NCI-H446 treated with DMSO at 0.1 percent for 48 hours (cell line): ENCODE measurements at places on chromosomes 6 and 20.

- DNase-seq, result peak; percentile 59
These were observed 23.7 kb downstream of the HLA-A start for GRCh38 chr6:29965873-29966601.

GRCh38 chr20:34089175-34089479, 22.9 kb downstream of the EIF2S2 start:
- DNase-seq, result no peak

- DNase-seq, result no peak
These were observed 63.4 kb upstream of the MPC1 start for GRCh38 chr6:166446146-166446545.

DNA sequence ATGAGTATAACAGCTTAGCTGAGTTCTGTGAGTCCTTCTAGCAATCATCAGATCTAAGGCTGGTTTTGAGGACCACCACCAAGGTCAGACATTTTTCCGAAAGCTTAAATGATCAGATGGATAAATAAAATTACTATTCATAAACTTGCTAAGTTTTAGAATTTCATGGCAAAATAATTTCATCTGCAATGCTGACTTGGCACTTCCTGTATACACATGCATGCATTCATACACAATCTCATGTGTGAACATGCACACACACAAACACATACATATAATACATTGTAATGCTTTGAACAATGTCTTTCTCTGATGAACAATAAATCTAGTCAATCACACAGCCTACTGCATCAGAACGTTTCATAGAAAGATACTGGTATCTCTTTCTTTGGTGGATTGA, 1068.3 kb downstream of the HACE1 start:
- DNase-seq, result no peak

DNA sequence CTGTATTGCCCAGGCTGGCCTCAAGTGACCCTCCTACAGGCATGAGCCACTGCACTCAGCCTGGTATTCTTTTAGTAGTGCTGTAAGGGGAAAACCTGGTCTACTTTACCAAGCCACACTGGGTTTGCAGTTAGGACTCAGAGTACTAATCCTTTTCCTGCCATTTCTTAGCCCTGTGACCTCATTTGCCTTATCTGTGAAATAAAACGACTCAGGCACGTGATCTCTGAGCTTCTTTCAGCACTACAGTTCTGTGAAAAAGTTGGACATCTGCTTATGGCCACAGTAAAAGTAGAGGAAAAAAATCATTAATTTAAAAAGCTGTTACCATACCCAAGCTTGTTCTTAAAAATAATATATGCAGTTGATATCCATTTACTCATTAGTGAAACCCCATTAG, 1007.5 kb downstream of the KIF16B start:
- DNase-seq, result no peak

- no peak for DNase-seq
These were observed 83.2 kb downstream of the SHLD1 start for GRCh38 chr20:5833309-5833941.

GRCh38 chr6:142624978-142625715, 319.8 kb downstream of the HIVEP2 start:
- DNase-seq, result no peak

DNA sequence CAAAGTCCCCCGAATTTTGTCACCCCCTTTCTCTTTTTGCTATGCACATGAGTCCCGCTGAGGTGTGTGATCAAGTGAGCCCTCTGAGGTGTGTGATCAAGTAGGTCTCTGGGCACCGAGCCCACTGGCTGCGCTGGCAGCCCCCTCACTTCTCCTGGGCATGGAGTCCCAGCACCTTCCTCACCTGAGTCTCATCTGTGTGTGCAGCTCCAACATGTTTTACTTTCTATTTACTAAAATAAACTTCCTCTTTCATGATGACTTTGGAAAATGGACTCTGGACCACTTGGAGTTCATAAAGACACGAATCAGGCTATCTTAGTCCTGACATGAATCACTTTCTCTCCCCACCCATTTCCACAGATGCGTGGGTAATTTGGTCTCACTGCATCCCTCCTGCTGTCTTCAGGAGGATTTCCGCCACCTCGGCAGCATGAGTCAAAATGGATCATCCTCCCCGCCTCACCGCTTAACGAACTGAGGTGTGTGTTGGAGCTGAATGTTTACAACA, 39.8 kb downstream of the PRDM1 start:
- DNase-seq, result no peak

GRCh38 chr20:25987073-25987927, 290.6 kb upstream of the ZNF337 start:
- DNase-seq, result peak; percentile 7

GRCh38 chr6:13391537-13391936, 63.2 kb upstream of the TBC1D7 start:
- no peak for DNase-seq

- DNase-seq, result no peak
These were observed 163.4 kb upstream of the CEP162 start for GRCh38 chr6:84390851-84391250.

DNA sequence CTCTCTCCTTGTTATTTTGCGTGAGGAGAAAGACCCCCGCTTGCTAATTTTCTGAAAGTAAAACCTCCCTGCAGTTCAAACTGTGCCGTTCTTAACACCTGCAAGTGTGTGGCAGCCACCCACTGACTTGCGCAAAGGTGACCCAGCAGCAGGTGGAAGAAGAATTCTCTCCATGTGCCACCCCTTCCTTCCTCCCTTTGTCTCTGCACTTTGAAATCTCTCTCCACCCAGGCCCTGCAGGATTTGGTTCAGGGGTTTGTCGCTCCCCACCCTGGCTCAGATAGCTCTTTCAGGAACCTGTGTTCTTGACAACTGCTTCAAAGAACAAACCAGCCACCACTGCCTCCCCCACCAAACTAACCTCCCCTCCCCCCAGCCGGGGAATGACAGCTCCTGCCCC, 41.4 kb downstream of the ZNF831 start:
- no peak for DNase-seq

DNA sequence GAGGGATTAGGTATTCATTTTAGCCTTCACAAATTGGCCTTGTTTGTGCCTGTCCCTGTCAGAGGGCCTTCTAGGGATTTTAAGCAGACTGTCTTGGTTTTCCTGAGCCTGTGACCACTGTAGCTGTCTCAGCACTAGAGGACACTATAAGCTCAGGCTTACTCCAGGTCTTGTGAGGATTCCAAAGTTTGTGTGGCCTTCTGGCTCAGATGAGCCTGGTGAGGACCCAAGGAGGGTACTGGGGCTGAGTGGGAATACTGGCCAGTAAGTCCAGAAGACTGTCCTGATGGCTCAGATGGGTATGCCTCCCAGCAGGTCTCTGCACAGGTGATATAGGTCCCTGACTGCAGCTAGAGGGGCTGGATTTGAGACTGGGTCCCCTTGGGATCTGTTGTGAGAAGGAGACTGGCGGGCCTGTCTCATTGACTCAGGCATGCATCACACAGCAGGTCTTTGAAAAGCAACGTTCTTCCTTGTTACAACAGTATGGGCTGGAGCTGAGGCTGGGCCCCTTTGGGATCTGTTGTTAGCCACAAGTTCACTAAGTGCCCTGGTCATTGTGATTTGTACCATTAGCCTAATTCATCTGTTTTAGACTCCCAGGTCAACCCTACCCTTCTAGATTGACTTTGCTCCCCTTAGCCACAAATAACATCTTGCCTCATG, 26.3 kb upstream of the TFB1M start:
- no peak for DNase-seq

GRCh38 chr20:32365564-32365963, 7.4 kb downstream of the ASXL1 start:
- peak; percentile 12 for DNase-seq

DNA sequence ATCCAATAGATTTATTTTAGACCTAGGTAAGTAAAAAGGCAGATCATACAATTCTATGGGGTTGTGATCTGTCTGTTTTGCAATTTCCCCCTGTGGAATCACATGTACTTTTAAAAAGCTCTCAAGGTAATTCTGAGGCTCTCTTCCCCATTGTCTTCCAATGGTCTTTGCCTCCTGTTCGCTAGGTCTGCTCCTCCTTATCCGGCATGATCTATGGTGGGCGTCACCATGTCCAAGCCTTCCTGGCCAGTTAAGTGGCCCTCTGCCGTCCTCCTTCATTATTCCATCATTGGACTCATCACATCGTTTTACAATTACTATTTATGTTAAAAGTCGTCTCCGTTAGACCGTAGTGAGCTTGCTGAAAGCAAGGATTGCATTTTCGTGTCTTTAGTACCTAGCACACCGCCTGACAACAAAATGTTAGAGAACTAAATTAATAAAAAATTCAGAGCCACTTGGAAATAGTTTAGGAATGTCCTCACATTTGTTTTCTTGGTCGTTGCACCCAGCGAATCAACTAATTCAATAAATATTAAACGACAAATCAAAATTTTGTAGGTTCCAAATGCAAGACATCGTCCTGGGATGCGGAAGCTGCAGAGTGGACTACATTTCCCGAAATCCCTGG, 2.2 kb upstream of the STXBP5 start:
- no peak for DNase-seq

DNA sequence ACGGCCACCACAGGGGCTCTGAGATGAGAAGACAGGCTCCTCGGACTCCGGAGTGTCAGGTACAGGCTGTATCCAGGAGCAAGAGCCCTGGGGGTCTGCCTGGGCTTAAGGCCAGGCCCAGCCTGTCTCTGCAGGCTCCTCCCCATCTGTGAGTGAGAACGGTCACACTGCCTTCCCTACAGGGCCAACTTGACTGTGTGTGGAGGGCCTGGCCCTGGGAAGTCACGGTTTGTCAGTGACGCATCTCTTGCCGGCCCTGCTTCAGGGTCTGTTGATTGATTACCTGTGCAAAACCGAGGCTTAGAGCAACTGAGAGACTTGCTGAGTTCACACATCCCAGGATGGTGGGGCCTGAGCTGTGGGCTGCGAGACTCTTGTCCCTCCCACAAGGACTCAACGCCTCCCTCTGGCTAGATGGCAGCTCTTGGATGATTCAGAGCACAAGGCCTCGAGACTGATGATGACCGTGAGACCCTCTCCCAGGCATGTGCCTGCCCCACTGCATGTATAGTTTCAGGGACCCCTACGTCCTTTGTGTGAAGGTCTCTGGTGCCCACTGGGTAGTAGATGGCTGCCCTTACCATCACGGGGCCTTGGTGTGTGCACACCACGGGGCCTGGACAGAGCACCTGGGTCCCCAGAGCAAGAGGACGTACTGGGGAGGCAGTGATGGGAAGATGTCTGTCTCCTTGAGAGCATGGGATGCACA, 5.9 kb downstream of the RBM38 start:
- DNase-seq, result no peak

GRCh38 chr20:50565383-50565782, 55.2 kb downstream of the PTPN1 start:
- no peak for DNase-seq

DNA sequence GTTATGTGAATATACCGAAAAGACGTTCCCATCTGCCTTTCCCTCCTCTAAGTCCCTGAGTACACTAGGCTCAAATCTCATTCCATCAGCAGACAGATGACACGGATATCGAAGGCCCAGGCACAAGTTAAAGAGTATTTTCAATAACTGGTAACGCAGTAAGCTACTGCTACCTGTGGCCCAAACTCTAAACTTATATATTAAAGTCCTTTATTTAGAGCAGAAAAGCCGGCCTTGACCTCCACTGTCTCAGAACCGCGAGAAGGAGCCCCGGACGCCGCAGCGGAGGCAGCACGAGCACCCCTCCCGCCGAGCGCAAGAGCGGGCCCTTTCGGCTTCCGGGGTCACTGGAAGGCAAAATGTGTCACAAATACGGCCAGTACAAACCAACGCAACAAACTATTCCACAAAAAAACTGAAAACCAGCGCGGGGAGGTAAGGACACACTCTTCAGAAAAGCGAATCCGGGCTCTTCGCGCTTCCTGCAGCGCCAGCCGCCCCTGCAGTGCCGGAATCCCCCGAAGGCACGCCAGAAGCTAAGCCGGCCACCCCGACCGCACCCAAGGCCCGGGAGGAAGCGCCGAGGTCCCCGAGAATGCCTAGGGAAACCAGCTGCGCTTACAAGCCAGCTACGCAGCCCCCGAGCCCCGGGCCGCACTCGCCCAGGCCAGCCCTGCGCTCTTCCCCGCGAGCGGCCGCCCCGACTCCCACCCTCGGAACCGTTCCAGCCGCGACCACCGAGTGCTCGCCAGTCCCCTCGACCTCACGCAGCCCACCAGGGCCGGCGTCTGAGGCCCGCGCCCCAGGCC, 681 bp downstream of the DIDO1 start:
- DNase-seq, result no peak

GRCh38 chr20:34022151-34022838, 28.6 kb downstream of the RALY start:
- no peak for DNase-seq

DNA sequence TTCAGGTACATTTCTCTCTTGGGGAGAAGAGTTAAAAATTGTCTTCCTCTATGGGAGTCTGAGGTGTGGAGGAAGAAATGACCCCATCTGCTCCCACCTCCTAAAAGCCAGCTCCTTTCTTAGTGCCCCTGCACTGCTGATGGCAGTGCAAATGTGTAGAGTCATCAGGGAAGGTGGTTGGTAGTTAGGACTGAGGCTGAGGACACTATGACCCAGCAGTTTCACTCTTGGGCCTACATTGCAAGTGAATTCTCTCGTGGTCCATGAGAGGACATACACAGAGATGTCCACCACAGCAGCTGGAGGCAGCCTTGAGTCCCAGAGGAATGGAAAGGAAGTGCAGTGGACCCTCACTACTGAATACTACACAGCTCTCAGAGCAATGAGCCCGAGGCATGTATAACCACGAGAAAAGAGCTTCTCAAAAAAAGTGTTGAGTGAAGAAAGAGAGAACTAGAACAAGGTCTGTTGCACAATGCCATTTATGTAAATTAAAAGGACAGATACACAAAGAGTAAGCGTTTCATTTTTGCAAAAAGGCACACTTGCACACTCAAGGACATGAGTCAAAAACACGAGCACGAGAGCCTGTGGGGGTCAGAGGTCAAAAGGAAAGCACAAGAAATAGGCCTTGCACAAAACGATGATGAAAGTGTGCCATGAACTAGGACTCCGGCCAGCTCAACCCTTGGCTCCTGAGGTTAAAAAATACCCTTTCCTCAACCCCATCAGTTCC, 308.2 kb upstream of the PRND start:
- no peak for DNase-seq

- DNase-seq, result no peak
These were observed 10.5 kb downstream of the NKX2-2 start for GRCh38 chr20:21503345-21503744.

GRCh38 chr6:24446670-24447069, 42.7 kb downstream of the GPLD1 start:
- no peak for DNase-seq

- no peak for DNase-seq
These were observed 5.4 kb upstream of the MICA start for GRCh38 chr6:31397901-31398525.

- DNase-seq, result no peak
These were observed 146.0 kb downstream of the PHACTR3 start for GRCh38 chr20:59750209-59750840.

DNA sequence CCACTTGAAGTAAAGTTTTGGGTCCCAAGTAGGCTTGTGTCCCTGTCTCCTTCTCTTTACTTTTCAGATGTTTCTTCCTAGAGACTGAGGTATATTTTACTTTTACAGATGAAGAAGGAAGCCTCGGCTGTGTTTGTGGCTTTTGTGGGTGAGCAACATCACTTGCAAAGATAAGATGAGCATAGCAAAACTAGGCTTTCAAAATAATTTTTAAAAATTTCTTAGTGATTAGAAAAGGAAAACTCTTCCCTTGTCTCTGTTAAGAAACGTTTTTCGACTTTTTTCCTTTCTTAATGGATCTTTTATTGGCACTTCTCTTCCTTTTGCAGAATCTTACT, 7.6 kb downstream of the PTPN1 start:
- no peak for DNase-seq
